ENCODE measurements at places on chromosomes 4 and X. TPM values are rescaled to one million over a fixed set of nuclear protein-coding genes. Genes with fewer than 3 reads are reported as not detected.
A peak's percentile ranks its signal among the peaks of the same experiment; 100 is the strongest.

Gene OPN1LW
- not detected for total RNA-seq

GRCh38 chr4:76984127-76984526, 34.6 kb downstream of the SEPTIN11 start:
- peak overlapping the region; percentile 10 for H3K4me3 ChIP-seq
- peak overlapping the region; percentile 23 for H3K27ac ChIP-seq
- peaks cover 37% of the 10 kb centered on the region for H3K4me1 ChIP-seq
- no peak for DNase-seq
- no peaks in the 10 kb centered on the region for H3K36me3 ChIP-seq

Gene SPANXN4
- not detected for total RNA-seq

GRCh38 chr4:150212927-150213326, 134.7 kb downstream of the DCLK2 start:
- H3K27me3 ChIP-seq = peaks cover 7% of the 10 kb centered on the region
- no peak for DNase-seq
- no peaks in the 10 kb centered on the region for H3K4me1 ChIP-seq
- H3K27ac ChIP-seq = no peak overlapping the region

DNA sequence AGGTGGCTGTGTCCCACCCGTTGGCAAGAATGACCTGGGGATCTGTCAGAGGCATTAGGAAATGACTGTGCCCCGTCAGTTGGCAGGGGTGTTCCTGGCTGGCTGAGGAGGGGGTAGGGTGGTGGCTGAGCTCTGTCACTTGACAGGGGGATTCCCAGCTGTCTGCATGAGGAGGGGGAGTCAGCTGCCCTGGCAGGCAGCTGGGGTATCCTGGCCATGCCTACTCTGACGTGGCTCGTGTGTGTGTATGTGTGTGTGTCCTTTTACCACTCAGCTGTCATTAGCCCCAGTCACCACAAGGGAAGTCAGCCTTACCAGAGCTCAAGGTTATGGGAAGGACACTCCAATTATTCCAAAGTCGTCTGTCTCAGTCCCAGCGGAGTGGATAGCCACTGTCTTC, 93.2 kb downstream of the EFNB1 start:
- no peaks in the 10 kb centered on the region for H3K36me3 ChIP-seq
- no peak overlapping the region for H3K4me3 ChIP-seq
- peaks cover 2% of the 10 kb centered on the region for H3K4me1 ChIP-seq
- no peak for DNase-seq
- peaks cover 2% of the 10 kb centered on the region for H3K27me3 ChIP-seq
- H3K27ac ChIP-seq = no peak overlapping the region

DNA sequence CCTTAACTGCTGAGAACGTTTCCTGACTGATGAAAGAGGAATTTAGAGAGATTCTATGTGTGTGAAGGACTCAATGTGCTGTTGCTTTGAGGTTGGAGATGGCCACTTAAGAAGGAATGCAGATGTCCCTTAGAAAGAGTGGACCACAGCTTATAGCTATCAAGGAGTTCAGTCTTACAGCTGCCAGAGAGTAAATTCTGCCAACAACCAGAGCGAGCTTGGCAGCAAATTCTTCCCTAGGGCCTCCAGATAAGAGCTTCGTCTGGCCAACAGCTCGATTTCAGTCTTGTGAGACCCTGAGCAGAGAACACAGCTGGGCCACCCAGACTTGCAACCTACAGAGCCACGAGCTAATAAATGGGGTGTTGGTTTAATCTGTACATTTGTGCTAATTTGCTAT, 21.8 kb downstream of the MID1 start:
- no peaks in the 10 kb centered on the region for H3K4me1 ChIP-seq
- DNase-seq = no peak
- no peaks in the 10 kb centered on the region for H3K27me3 ChIP-seq
- no peaks in the 10 kb centered on the region for H3K36me3 ChIP-seq
- no peak overlapping the region for H3K4me3 ChIP-seq
- no peak overlapping the region for H3K27ac ChIP-seq

Gene FDCSP
- total RNA-seq = not detected
